ENCODE measurements at places on chromosomes 4 and X.

GRCh38 chrX:103356130-103356798, at the start of gene TCEAL9:
TCEAL9 (plus strand) TSS chrX:103356506; CDS start chrX:103357685, 1,179 bp downstream.
- peak; percentile 56 for DNase-seq

GRCh38 chr4:57865264-57865663, 755.1 kb upstream of the IGFBP7 start:
- DNase-seq = peak; percentile 2

DNA sequence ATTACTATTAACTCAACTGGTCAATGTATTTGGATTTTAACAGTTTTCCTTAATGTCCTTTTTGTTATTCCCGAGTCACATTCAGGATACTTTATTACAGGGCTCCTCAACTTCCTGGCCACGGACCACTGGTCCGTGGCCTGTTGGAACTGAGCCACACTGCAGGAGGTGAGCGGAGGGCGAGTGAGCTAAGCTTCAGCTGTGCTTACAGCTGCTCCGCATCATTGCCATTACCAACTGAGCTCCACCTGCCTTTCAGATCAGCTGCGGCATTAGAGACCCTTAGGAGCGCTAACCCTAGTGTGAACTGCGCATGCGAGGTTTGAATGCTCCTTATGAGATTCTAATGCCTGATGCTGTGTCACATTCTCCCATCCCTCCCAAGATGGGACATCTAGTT, 591.7 kb downstream of the CCSER1 start:
- DNase-seq = no peak

GRCh38 chr4:75939890-75940691, 722 bp downstream of the NAAA start:
- DNase-seq = peak; percentile 81

DNA sequence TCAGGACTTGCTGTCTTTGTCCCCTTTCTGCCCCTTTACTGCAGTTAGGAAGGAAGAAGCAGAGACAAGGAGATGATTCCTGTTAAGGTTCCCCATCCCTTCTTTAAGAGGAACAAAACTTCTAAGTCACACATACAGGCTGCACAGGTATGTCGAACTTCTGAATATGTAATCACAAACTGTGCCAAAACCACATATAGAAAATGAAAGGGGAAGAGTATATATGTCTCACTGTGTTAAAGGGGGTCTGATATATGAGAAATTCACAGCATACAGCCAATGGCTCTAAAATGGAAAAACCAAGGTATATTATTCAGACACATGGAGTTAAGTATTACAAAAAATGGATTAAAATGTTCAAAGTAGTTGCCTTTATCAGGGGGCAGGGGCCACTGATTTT, 11.7 kb downstream of the CFAP97 start:
- no peak for DNase-seq

DNA sequence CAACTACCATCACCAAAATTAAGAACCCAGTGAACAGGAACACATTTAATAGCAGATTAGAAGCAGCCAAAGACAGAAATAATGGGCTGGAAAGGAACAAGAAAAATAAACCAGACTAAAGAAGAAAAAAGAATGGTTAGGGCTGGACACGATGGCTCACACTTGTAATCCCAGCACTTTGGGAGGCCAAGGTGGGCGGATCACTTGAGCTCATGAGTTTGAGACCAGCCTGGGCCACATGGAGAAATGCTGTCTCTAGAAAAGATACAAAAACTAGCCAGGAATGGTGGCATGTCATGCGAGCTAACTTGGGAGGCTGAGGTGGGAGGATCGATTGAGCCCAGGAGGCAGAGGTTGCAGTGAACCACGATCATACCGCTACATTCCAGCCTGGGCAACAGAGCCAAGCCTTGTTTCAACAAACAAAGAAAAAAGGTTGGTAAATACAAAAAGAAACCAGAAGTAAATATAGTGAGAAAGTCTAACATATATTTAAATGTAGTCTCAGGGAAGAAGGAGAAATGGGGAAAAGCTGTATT, 102.0 kb downstream of the AFAP1 start:
- no peak for DNase-seq

GRCh38 chr4:56102601-56103000, 153.9 kb downstream of the CEP135 start:
- no peak for DNase-seq

DNA sequence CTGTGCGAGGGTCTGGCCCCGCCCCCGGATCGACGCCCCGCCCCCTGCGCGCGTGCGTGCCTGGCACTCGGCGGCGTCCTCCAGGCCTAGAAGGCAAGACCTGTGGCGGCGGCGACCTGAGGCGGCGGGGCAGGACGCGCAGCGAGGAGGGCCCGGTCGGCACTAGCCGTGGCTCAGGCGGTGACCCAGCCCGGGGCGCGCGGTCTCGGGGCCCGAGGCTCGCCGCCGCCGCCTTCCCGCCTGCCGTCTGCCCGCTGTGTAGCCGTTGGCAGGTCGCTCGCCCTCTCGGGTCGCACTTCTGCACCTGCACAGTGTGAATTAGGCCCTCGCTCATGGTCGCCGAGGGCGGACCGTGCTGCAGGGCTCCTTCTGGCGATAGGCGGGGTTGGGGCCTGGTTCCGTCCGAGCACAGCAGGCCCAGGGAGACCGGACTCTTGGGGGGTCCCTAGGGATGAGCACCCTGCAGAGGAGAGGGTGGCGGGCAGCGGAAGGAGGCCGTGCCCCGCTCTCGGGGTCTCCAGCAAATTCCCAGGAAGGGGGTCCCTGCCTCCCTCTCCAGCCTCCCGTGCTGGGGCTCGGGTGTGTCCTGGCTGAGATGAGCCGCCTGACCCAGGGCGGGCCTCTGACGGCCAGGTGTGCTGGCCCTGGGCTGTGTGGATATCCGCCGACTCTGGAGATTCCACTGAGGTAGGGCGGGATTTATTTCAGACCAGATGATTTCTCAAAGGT, 557 bp upstream of the FAM53A start:
- DNase-seq = no peak

DNA sequence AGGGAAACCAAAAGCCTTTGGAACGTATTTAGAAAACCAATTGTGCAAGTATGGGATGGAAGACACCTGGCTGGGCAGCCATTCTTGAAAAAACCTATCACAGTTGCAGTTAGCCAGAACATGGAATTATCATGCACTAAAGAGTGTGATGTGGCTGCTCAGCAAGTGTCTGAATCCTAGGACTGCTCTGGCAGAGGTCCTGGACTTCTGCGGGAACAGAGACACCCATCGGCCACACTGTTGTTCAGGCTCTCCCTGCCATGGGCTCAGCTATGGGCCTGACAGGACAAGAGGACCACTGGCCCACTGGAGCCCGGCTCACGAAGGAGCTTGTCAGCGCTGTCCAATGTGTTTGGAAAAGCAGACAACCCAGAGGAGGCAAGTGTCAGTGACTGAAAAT, 115.7 kb upstream of the GPC4 start:
- DNase-seq = no peak

DNA sequence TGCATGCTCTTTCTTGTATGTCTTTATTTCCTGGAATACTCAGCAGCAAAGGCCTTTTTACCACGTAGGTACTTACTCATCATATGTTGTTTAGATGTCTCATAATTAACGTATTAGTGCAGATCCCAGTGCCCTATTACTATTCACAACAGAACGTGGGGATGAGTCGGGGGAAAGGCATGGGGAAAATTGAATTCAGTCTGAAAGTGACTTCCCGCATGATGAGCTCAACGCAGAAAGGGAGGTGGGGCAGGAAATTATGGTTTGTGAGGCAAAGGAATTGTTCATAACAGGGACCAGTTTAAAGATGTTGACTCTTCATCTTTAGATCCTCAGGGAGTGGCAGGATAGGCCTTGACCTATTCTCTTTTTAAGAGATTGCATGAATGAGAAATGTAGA, 2.0 kb upstream of the TMPRSS11D start:
- peak; percentile 88 for DNase-seq

DNA sequence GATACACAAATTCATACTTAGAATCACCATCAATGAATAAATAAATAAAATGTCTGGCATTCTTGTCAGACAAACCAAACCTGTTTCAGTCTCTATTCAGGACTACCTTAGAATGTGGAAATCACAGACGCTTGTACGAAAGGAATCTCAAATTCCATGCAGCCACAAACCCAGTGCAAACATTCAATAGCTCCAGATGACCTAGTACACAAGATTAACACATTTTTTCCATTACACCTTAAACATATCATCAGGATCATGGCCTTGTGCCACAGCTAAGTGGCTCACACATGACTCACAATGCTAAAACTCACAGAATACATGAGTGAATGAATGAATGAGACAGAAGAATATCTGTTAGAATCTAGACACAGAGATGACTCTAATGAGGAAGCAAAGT, 134.2 kb downstream of the PWWP3B start:
- DNase-seq = no peak

GRCh38 chr4:133982533-133983224, 218.9 kb downstream of the PABPC4L start:
- no peak for DNase-seq

- DNase-seq = no peak
Observed at GRCh38 chrX:63746278-63746677, 38.7 kb downstream of the ARHGEF9 start.

DNA sequence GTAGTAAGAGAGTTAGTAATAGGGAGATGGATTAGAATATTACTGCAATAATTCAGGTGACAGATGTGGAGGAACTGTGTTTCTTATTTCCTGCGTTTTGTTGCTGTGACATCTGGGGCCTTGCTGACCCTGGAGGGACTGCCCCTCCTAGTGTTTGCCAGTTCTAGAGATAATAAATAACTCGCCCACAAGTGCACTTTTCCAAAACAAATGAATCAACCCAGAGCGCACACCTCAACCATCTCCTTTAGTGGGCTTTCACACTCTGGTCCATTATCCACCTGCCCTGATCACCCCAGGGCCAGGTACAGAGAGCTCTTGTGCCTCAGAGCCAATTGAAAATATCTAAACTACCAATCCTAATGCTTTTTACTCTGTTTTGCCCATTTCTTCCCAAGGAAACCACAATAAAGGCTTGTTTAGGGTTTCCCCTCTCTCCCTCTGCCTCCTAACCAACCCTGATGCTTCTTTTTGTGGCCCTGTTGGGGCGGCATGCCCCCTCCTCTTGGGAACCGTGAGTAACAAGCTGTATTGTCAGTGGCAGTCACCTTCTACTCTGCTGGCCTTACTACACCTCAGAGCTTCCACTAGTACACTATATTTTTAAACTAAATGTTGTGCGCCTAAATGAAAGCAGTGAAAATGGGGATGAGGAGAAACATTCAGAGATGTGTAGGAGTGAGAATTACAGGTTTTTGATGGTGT, 270.5 kb downstream of the TENM3 start:
- no peak for DNase-seq

- DNase-seq = no peak
Observed at GRCh38 chrX:11296051-11296450, 2.8 kb downstream of the AMELX start.

DNA sequence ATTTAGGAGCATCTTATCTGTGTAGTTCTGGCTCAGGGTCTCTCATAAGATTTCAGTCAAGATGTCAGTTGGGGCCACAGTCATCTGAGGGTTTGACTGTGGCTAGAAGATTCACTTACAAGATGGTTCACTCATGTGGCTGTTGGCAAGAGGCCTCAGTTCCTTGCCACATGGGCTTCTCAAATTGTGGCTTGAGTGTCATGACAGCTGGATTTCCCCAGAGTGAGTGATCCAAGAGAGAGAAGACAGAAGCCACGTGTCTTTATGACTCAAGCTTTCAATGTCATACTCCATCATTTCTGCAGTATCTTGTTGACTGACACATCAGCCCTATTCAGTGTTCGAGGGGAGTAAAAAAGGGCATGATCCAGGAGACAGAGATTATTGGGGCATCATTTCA, 131.3 kb upstream of the AP1S2 start:
- peak; percentile 65 for DNase-seq

DNA sequence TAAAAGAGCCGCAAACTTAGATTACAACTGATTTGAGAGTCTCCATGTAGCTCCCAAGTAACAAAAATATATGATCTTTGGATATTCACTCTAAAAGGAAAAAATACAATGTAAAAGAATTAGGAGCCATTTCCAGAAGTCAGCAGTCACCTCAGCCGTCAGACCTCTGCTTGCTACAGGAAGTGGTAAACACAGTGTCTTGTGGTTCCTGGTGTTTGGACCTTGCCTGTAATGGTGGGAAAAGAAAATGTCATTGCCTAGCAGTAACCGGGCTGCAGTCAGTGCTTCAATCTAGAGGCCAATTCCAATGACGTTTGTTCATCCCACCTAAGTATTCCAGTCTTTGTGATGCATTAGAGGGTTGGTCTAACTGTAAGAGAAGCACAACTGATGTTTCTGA, 28.9 kb upstream of the SMIM31 start:
- DNase-seq = no peak
